Brain microvascular endothelial cell (primary cell): ENCODE measurements at places on chromosomes 7 and 10.

- peak; percentile 50 for DNase-seq
These were observed 288.9 kb upstream of the KLF6 start for GRCh38 chr10:4073912-4074311.

DNA sequence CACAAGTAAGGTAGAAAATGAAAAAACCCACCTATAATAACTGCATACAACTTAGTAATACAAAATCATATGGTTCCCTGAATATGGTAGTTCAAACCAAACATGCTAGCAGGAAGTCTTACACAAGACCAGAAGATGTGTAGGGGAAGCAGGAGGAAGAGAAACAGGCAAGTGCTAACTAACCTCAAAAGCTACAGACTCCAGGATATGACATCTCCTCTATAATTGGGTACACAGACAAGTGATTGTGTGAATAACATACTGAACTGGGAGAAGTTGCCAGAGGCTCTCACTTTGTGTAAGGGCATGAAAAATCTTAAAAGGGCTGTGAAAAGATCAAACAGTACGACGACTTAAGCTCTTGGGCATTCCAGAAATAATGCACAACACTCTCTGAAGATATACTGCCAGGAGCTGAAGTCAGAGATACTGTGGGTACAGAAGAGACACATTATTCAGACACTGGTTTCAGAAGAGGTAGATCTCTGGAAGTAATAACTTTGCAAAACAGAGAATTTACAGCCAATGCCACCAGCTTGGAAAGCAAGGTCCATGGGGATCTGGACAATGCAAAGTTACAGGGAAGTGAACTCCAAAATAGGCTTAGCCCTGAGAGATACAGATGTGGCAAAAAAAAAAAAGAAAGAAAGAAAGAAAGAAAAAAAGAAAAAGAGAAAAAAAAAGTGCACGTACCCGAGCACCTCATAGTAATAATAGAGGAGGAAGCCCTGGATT, 767.2 kb downstream of the TNS3 start:
- no peak for DNase-seq

DNA sequence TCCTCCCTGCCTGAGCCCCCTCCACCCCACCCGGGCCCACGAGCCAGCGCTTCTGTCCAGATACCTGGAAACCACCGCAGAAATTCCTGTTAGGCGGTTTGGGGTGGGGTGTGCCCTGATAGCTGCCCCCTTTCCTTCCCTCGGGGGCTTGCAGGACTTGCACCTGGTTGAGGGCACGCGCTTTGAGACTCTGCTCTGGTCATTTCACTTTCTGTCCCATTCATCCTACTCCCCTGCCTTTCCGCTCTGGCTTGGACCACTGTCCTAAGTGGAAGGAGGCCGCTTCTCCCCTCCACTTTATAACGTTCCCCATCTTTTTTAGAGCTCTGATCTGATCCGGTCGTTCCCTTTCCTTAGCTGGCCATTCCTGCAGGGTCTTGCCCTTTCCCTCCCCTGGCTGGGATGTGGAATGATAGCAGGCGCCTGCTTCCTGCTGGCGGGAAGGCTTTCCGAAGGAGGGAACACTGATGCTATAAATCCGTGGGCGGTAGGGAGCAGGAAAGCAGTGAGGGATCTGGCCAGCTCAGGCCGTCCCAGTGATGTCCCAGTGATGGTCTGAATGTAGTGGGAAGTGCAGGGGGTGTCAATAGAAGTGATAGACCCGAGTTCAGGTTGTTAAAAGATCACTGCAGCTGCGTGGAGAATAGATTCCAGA, 852 bp upstream of the PRKAR1B start:
- no peak for DNase-seq

GRCh38 chr10:101686133-101686925, 8.6 kb downstream of the FBXW4 start:
- peak; percentile 35 for DNase-seq

GRCh38 chr10:103936022-103936421, 18.0 kb upstream of the STN1 start:
- DNase-seq, result no peak

- DNase-seq, result peak; percentile 52
These were observed 2.2 kb upstream of the LRRC27 start for GRCh38 chr10:132329565-132330485.

GRCh38 chr10:17624996-17625395, 7.8 kb upstream of the HACD1 start:
- no peak for DNase-seq
